ENCODE measurements at places on chromosomes 13 and 19.

- no peak for DNase-seq
Measured at GRCh38 chr13:23776698-23777574, 112.3 kb downstream of the MIPEP start.

GRCh38 chr13:95005300-95005699 lies 293.0 kb upstream of the SOX21 start:
- no peak for DNase-seq

- DNase-seq = no peak
Measured at GRCh38 chr13:60629158-60629557, 232.1 kb downstream of the TDRD3 start.

DNA sequence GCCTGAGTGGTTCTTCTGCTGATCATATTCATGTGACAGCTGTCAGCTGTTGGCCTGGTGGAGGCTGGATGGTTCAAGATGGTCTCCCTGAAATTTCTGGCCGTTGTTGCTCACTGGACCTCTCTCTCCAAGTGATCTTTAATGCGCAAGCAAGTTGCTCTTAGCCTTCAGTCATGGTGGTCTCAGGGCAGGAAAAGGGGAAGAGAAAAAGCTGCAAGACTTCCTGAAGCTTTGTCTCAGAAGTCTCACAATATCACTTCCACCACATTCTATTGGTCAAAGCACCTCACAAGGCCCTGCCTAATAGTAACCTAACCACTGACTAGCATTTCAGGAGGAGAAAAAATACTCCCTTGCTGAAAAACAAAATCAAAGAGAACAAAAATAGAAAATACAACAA lies 1.6 kb upstream of the ZNF567 start:
- DNase-seq = no peak

DNA sequence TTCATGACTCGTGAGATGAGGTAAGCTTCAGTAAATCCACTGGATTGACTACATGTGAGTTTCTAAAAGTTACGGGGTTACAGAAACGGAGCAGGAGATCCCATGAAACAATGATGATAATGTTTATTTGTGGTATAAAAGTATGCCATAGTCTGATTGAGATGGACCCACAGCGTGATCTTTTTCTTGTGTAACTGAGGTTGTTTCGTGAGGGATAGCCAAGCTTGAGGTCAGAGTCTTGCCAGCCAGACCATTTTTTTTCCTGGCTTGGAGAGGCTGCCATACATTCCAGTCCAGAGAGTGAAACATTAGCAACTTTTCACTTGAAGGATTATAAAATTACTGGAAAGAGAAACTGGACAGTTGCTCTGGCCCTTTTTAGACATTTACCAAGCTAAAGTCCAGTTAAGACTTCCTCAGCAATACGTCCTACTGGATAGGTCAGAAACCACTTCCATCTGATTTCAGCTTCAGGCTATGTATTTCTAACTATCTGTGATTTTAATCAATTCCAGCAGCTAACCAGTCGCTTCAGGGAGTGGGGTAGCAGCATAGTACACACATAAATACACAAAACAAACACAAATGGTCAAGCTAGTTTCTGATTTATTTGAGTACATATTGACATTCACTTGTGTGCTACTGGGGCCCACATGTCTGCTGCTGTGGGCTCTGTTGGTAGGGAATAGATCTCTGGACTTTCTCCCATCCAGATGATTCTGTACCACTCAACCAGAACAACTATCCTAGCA lies 194.6 kb downstream of the POSTN start:
- no peak for DNase-seq

- DNase-seq = no peak
Measured at GRCh38 chr13:94535231-94535630, 55.7 kb upstream of the DCT start.

DNA sequence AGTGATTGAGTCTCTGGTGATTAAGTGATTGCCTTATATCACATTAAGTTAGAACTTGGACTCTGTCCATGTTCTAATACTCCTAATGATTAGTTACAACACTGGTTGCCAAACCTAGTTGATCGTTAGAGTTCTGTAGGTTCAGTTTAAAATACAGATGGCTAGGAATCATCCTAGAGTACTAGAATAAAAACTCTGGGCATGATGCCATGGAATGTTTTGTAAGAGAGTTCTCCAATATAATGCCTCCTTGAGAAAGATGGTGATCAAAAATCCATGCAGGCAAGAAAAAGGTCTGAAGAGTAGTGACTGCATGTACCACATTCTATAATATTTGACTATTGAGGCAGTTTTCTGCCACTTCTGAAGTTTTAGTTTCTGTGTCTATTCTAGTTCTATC lies 176.3 kb downstream of the GPC5 start:
- no peak for DNase-seq

DNA sequence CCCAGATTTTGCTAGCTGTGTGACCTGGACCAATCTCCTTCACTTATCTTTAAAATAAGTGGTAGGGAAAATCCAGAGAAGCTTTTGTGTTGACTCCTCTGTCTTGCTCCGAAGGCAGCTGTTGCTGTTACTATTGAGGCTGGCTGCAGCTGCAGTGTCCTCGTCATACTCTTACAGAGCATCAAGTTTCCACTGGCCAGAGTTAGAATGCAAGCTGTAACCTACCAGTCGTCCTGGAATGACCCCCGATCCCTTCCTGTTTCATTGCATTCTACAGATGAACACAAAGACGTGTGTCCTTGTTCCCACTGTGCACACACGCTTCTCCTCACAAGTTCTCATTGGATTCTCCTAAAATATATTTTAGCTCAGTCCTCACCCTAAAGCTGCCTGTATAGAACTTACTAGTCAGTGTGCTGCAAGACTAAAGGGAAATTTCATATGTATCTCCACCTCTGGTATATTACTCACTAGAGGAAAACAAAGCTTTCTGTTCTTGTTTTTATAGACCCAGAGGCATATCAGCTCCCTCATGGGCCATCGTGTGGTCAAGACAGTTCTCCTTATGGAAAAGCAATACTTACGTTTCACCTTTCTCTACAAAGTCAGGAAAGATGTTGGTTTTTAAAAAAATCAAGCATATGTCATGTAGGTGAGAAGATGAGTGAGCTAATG lies 589.8 kb downstream of the LMO7 start:
- no peak for DNase-seq

GRCh38 chr19:38059897-38060296 lies 152.9 kb downstream of the SIPA1L3 start:
- no peak for DNase-seq

GRCh38 chr13:27161980-27162379 lies 9.6 kb downstream of the USP12 start:
- DNase-seq = no peak

DNA sequence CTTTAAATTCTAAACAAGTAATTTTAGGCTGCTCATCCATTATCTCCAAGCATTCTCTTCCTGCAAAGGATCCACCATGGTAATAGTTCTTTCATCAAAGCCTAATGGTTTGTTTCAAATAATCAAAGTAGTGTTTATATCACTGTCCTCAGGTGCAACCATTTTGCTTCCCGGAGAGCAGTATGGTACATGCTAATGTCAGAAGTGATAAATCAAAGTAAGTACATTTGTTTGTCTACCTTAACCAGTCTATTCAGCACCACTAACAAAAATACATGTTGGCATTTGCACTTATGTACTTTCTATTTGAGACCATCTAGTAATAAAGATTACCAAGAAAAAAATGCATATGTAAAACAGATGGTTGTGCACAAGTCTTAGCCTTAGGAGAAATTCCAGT lies 37.5 kb downstream of the DACH1 start:
- DNase-seq = no peak

Data from activated T-helper 1 cell treated with anti-CD3 and anti-CD28 coated beads, Interleukin-2, amount 50 U/mL, for 16 hours (primary cell).